ENCODE measurements at places on chromosomes 5 and 9.

- DNase-seq, result no peak
Measured at GRCh38 chr9:111064160-111064837, 26.0 kb upstream of the LPAR1 start.

DNA sequence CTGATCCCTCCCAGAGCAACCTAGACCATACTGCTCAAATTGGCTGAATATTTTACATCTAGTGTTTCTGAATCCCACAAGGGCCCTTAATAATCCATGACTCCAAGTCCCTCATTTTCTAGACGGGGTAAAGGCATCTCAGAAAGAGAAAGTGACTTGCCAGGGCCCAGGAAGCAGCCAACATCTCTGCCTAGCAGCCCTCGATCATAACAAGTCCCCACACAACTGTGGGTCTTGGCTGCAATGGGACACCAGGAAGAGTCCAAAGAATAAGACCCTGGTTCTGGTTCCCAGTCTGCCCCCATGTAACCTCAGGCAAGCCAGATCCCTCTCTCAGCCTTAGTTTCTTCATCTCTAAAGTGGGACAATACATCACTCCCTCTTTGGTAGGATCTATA lies 6.3 kb downstream of the ANXA6 start:
- DNase-seq, result no peak

GRCh38 chr5:133081036-133081435 lies 29.2 kb downstream of the HSPA4 start:
- no peak for DNase-seq

GRCh38 chr5:66617991-66618768 lies 22.0 kb downstream of the MAST4 start:
- no peak for DNase-seq

DNA sequence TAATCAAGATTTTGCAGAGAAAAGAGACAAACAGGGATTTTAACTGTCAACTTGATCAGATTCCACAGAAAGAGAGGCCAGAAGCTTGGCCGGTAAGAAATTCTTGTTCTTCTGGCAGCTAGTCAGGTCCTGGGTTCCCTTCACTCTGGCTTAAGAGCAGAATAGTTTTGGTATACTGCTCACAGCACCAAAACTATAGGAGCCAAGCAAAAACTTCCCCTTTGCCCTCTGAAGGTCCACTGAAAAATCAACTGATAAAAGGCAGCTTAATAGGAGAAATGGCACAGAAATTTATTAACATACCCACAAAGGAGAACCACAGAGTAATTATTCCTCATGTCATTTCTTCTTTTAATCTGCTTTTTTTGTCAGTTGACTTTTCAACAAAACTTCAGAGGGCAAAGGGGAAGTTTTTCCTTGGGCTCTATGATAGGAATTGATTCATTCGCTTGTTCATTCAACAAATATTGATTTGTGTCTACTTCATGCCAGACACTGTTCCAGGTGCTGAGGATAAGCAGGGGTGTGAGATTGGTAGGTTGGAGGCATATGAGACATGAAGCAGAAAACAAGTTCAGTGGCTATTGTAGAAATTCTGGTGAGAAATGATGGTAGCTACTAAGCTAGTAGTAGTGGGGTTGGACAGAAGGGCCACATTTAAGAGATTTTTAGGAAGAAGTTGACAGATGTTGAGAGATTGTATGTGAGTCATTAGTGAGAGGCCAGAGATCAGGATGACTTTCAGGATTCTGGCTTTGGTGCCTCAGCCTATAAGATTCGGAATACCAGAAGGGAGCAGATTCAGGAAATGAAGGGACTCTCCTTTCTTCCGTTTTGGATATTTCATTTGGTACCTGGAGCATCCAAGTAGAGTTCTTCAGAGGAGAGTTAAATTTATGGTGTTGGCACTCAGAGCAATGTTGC lies 20.6 kb upstream of the NNT start:
- no peak for DNase-seq
